ENCODE measurements at places on chromosomes 1 and 21. TPM values are rescaled to one million over a fixed set of nuclear protein-coding genes. Genes with fewer than 3 reads are reported as not detected.
A peak's percentile ranks its signal among the peaks of the same experiment; 100 is the strongest.

DNA sequence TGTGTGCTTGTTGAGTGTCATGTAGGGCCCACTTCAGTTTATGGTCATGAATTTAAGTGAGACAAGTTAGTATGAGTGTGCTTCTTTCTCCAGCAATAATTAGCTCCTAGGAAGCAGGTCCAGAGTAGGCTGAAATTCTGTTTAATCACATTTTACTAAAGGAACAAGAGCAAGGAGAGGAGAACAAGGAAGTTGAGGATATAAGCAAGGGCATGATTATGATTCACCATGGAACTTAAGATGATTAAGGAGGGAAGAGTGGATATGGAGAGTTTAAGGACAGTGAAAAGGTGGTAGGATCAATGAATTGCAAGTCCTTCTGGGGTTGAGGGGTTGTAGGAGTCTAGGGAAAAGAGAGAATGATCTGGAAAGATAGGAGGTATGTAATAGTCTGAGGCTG, 3.1 kb upstream of the DIPK1A start:
- DNase-seq, result no peak

GRCh38 chr21:35840197-35840799, 220.0 kb downstream of the SETD4 start:
- peak; percentile 70 for DNase-seq

GRCh38 chr1:158199849-158200248, 19.2 kb downstream of the CD1D start:
- DNase-seq, result peak; percentile 9

Gene GBP4
- 0.60 TPM for total RNA-seq

GRCh38 chr1:116218922-116219321, 107.7 kb downstream of the MAB21L3 start:
- DNase-seq, result no peak
